H7 (cell line): ENCODE measurements at places on chromosomes 6 and 20.

DNA sequence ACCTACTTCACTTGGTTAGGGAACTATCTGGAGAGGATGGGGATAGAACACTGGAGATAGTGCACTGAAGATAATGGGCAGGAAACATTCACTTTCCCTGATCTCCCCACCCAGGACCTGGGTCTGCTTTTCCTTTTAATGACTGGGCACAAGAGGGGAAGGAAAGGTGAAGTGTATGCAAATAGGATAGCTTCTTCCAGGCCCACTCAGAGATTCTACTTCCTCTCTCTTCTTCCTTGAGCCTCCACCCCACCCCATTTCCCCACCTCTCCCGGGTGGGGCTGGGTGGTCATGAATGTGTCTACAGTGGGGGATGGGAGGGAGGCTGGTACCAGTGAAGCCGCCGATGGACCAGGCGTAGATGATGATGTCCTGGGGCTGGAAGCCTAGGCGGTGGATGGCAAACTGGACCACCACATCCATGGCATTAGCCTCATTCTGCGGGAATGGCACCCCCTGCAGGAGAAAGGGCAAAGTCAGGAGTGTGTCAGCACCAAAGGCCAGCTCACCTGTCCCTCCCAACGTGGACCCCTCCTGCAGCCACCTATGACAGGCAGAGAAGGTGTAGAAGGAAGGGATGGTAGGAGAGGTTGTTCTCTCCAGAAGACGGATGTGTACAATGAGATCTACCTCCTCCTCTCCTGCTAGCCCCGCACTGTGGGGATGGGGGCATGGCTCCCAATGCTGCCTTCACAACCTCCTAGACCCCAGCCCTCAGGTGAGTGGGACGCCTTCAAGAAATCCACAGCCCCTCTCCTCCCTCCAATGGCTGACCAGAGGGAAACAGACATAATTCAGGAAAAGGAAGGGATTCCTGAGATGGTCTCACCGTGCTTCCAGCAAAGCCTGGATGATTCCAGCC, 8.6 kb upstream of the LY6G5C start:
- peak; percentile 81 for DNase-seq

DNA sequence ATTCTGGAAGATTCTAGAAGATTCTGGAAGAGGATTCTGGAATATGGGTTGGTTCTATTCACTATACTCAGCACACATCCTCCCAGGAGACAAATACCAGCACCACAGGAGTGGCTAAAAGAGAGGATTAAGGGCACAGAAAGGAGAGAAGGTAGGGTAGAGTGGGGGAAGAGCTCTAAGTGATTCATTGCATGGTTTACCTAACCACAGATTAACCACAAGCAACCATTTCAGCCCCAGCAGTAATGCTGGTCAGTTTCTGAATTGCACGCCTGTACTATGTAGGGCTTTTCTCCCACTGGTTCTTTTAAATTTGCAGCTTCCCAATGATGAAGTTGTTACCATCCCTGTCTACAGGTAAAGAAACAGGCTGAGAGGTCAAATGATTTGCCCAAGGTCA, 192.7 kb upstream of the PMEPA1 start:
- no peak for DNase-seq

DNA sequence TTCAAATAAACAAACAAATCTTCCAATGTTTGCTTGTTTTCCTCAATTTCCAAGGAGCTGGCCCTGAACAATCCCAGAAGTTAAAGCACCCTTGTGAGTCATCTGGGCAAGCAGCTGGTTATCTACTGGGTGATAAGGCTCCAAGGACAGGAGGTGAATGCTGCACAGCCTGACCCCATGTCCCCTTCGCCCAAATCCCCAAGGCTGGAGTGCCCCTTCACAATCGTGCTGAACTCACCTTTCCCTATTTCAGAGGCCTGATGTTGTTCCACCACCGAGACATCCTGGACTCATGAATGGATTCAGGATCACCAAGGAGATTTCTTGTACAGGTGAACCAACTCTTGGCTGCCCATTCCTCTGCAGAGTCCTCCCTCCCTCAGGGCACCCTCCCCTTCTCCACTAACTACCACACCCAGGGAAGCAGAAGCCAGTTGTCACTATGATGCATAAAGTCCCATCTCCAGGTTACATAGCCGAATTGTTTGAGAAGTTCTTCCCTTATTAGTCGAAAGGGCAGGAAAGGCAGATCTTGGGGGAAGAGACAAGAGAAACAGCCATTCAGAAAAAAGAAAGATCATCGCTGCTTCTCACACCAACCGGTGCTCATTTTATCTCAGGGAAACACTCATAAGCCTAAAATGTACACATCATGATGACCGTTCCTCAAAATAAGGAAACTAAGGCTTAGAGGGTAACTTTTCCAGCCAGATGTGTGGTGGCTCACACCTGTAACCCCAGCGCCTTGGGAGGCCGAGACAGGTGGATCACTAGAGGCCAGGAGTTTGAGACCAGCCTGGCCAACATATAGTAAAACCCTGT, 138.8 kb upstream of the RREB1 start:
- no peak for DNase-seq

- DNase-seq, result no peak
Observed at GRCh38 chr6:21332077-21332476, 261.5 kb upstream of the SOX4 start.

GRCh38 chr6:44737341-44737740, 349.8 kb downstream of the CDC5L start:
- DNase-seq, result no peak

GRCh38 chr6:17666646-17667045, 40.1 kb downstream of the NUP153 start:
- DNase-seq, result no peak

DNA sequence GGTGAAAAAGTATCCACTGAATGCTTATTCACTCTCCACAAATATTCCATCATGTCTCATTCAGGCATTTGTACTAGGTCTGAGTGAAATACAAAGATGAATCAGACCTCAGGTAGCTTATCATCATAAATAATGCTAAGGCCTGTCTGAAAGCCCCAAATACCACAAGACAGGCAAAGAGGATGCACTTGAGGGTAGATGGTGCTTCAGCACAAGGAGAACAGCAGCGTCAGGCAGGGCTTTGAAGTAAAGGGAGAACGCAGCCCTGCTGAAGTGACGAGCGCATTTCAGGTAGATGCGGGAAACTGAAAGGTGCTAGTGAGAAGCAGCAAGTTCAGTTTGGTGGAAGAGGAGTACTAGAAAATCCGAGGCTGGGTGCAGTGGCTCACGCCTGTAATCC, 38.7 kb downstream of the MAP3K5 start:
- DNase-seq, result no peak

- DNase-seq, result no peak
Observed at GRCh38 chr20:16445482-16445881, 127.8 kb downstream of the KIF16B start.

DNA sequence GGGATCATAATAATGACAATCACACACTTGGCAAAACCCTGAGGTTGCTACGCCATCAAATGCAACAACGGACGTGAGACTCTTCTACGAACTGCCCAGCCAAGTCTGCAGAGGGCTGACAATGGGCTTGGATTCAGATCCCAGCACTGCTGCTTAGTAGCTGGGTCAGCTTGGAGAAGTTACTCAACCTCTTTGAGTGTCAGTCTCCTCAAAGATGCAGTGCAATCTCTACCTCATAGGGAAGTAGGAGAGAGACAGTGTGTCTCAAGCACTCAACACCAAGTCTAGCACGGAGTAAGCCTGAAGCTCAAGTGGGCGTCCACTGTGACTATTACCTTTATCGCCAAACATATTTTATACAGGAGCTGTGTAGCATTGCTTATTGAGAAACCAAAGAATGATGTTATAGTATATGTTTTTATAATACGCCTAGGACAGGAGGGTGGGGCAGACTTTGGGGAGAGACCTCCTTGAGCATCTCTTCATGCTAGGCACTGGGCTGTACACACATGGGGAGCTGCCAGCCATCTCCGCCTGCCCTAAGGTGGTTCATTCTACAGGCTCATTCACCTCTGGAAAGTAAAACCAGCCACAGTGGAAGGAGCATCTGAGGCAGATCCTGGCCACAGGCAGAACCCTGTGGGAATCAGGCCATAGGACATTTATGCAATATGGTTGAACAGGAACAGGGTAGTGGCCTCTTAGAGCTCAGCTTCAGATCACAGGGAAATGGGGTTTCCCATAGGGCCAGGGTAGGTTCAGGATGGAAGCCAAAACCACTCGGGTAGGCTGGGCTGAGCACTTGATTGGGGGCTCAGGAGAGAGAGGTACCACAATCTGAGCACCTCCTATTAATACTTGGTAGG, 160.2 kb downstream of the MRPL14 start:
- DNase-seq, result no peak

GRCh38 chr20:63831646-63831992, 555 bp upstream of the ZBTB46 start:
- peak; percentile 79 for DNase-seq

- DNase-seq, result no peak
Observed at GRCh38 chr20:62444286-62444685, 16.9 kb upstream of the RBBP8NL start.

DNA sequence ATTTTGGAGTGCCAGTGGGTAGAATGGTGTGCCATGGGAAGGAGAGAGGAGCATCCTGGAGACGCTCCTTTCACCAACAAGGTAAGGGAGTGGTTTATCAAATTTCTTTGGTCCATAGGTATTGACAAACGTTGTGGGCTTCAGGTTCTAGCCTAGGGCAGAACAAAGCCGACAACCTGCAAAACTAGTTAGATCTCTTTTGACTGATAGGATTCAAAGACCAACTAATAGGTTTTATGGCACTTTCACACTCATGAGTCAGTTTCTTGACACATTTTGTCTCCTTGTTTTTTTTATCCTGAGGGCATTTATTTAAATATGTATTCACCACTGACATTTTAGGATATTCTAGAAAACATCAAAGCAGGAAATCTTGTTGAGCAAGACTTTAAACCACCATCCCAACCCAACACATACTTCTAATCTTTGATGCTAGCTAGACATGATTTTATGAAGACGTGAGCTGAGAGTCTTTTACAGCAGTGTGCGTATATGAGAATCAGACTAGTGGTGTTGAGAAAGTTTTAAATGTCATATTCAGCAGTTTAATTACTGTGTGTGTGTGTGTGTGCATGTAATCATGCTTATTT, 370.4 kb upstream of the HSF2 start:
- DNase-seq, result no peak

- peak; percentile 64 for DNase-seq
Observed at GRCh38 chr20:50737352-50737751, 6.0 kb downstream of the PARD6B start.

- DNase-seq, result peak; percentile 65
Observed at GRCh38 chr6:36851149-36851614, 11.9 kb upstream of the CPNE5 start.

DNA sequence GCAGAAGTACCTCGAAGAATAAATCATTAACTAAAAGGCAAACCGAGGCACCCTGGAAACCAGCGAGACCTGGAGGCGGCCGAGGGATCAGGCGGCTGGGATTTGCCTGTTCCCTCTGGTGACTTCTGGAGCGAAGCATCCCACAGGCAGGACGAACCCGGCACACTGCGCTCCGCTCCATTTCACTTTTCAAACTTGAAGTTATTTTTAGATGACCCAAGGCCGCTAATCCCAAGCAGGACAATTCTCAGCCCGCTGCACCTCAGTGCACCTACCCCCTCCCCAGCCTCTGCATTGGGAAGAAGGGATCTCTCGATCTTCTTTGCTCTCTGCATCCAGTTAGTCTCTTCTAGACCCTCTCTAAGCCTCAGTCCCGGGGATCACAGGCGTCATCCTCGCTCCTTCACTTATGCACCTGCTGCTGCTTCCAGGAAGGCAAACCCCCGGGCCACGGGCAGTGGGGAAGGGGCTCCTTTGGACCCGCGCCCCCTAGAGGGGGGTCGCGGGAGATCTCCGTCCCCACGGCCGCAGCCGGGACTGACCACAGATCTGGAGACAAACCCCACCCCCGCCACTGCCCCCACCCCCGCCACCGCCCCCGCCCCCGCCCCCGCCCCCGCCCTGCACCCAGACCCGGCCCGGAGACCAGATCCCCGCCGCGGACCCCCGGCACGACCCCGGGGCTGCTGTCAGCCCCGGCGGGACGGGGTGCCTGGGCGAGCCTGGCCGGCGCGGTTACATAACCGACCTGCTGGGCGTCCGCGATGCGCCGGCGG, 636 bp downstream of the RCAN2 start:
- DNase-seq, result peak; percentile 85

DNA sequence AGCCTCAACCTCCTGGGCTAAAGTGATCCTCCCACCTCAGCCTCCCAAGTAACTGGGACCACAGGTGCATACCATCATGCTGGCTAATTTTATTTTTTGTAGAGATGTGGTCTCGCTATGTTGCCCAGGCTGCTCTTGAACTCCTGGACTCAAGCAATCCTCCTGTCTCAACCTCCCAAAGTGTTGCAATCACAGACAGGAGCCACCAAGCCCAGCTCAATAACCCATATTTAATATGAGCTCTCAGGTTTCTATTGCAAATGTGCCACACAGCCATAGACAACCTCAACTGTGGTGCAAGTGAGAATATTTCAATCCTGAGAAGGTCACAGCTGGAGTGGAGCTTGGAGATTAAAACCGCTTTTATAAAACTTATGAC, 14.4 kb downstream of the JPH2 start:
- DNase-seq, result no peak

DNA sequence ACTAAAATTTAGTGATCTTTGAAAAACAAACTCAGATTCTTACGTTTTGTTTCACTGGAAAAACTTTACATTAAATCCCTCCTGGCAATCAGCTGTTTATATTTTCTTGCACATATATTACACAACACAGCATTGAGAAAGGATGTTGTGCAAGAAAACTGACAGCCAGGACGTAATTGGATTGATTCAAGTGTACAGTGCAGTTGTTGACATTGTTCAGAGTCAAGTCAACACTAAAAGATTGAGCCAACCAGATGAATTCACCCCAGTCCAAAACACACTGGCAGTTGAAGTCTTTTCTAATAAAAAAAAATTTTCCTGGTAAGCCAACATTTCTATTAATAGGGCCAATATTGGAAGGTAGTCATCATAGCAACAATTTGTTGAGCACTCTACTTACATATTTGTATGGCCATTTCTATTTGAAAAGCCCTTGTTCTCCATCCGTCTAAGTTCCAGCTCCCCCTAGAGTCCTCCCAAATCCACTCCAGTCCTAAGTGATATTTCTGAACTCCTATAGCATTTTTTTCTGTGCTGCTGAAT, 20.9 kb upstream of the VNN1 start:
- DNase-seq, result peak; percentile 33

DNA sequence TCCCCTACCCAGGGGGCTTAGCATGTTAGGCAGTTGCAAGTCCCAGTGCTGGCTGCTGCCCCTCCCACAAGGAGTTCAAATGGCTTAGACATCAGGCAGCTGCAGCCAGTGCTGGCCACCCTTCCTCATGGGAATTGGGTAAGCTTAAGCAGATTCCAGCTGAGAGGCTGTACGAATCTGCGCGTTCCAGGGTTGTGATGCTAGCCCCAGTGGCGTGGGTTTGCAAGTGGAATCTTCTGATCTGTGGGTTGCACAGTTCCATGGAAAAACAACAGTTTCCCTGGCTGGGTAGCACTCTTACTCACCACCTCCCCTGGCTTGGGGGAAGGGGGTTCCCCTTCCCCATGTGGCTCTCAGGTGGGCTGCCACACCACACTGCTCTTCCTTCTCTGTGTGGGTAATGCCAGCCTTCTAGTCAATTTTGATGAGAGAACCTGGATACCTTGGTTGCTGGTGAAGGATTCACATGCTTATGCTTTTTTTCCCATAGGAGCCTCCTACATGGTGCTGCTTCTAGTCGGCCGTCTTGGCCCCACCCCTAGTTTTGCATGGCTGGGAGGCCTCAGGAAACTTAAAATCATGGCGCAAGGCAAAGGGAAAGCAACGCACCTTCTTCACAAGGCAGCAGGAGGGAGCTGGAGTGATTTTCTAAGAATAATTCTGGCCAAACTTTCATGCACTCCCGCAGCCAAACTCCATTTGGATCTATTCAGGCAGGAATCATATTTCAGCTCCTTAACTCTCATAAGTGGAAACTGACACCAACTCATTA, 13.0 kb downstream of the DYNLT2 start:
- no peak for DNase-seq
